Cardiac fibroblast (primary cell): ENCODE measurements at places on chromosomes 11 and 22.
A peak's percentile ranks its signal among the peaks of the same experiment; 100 is the strongest.

DNA sequence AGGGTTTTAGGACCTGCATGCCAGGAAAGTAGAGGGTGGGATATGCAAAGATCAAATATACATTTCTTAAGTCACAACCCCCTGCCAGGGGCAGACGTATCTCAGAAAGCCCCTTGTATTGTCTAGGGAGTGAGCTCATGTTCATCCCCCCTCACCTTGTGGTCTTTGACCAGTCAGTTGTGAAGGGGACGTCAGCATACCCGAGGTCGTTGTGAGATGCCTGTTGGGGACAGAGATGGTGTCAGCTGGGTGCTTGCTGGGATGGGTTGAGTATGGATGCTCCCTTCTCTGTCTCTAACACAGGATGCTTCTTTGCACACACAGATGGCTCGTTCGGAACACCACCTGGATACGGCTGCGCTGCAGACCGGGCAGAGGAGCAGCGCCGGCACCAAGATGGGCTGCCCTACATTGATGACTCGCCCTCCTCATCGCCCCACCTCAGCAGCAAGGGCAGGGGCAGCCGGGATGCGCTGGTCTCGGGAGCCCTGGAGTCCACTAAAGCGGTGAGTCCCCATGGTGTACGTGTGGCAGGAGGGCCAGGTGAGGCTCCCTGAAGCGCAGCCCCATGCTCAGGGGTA, 73.3 kb downstream of the BCR start:
- DNase-seq = no peak

- no peak for DNase-seq
Observed at GRCh38 chr11:2143799-2144543, 4.8 kb upstream of the IGF2 start.

GRCh38 chr11:104329078-104329665, 165.2 kb upstream of the PDGFD start:
- no peak for DNase-seq

DNA sequence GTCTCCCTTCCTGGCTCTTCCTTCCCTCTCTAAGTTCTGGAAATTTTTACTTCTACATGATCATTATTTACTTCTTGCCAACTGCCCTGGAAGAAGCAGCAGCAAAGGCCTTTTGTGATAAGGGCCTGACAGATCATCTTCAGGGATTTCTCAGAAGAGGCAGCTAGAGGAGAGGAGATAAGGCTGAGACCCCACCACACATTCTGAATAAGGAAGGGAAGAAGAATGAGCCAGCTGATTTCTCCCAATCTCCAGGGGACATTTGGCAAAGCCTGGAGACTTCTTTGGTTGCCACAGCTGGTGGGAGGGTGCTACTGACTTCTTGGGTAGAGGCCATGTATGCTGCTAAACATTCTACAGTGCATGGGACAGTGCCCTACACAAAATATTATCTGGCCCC, 122.4 kb upstream of the OR9Q1 start:
- no peak for DNase-seq

DNA sequence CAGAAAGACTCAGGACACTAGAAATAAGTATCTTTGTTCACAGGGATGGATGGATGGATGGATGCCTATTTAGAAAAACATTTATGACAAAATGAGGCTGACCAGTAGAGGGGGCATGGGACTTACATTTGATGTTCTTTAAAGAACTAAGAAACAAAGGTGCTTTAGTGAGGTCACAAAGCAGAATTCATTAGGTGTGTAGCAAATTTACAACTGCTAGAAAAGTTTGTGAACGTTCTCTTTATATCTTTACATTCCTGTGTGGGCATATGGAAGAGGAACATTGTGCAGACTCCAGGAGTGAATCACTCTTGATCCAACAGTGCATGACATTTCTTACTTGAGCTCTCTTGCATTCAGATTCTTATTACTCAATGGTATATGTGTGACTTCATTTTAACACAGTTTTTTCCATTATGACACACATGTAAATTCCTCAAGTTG, 15.8 kb upstream of the SIK2 start:
- peak; percentile 75 for DNase-seq

GRCh38 chr11:12091956-12092558, 18.3 kb upstream of the MICAL2 start:
- no peak for DNase-seq

DNA sequence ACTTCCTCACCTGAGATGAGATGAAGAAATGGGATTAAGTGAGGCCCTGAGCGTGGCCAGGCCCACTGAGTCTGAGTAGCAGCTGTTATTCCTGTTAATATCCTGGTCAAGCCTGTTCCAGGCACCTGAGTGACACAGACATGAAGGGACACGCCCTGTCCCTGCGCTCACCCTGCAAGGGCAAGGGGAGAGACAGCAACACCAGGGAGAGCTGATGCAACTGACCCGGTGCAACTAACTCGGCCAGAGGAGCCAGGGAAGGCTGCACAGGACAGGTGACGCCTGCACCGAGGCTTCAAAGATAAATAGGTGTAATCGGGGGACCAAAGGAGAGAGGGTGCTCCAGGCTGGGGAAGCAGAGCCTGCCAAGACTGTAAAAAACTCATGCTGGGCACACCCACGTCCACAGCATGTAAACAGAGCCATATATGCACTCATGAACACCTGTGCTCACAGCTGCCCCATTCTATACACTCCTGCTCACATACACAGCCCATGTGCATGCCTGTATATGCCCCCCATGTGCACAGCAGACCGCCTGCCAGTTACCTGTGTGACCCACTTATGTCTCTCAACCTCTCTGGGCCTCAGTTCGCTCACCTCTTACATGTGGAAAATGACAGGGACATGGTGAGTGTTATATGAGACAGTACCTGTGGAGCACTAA, 22.8 kb upstream of the GCAT start:
- DNase-seq = no peak

DNA sequence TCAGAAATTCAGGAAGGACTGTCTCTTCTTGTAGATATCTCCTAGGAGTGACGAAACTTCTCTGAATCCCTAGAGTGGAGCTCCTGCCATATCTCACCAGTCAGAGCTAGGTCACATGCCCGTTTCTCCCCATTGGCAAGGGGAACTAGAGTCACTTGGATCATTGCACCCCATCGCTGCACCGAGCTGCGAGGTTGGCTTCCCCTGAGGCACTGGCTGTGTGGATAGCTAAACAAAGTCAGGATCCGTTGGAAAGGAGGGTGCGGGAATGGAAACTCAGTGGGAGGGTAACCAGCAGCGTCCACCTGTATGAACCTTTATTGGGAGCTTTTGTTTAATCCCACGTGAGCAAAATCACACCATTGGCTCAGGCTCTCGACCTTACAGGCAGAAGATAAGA, 283.8 kb downstream of the BRD1 start:
- no peak for DNase-seq

- no peak for DNase-seq
Observed at GRCh38 chr11:6413791-6414201, 5.1 kb downstream of the APBB1 start.

DNA sequence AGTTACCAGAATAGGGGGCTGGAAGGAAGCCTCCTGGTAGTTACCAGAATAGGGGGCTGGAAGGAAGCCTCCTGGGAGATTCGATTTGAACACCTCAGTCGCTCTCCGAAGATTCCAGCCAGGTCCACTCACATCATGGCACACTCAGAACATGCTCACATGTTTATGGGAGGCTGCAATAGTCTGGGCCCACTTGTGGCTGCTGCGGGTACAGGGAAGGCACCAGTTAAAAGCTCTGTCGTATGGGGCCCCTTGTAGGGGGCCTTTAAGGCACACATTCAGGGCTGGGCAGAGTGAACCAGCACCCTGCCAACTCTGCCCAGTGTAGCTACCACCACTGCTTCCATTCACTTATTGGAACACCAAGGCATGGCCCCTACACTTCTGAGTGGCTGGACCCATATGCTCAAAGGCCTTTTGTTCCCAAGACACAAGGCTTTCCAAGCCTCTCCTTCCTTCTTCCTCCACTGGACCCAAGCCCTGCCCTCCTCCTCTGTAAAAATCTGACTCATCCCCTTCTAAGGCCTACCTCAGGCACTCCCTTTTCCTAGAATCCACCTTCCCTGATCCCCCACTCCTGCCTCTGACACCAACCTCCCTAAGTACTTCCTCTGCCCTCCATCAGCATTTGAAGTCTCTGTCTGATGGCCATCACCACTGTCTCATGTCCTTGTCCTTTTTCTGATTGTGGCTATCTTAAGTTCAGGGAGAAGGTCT, 28.0 kb downstream of the USP35 start:
- DNase-seq = peak; percentile 25

DNA sequence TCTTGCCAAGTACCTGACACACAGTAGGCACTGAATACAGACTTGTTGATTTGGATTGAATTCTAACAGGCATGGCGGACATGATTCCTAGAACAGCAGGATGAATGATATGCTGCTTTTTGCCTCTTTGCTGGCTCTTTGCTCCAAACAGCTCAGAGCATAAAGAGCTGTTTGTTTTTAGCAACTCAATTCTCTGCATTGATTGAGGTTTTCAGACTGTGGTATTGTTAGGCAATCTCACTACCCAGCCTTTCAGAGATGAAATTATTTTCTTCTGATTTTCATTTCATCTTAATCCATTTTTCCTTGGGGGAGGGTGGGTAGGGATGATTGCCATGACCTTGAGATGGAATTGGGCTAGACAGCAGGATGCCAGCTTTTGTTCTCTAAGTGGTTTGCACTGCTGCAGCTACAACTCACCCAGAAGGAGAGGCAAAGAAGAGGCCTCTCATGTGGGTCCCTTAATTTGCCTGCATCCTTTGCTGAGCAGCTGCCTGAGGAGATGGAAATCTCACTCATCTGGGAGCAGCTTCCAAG, 20.5 kb downstream of the COA4 start:
- DNase-seq = no peak

- DNase-seq = no peak
Observed at GRCh38 chr11:19493446-19494213, 219.0 kb upstream of the NAV2 start.

DNA sequence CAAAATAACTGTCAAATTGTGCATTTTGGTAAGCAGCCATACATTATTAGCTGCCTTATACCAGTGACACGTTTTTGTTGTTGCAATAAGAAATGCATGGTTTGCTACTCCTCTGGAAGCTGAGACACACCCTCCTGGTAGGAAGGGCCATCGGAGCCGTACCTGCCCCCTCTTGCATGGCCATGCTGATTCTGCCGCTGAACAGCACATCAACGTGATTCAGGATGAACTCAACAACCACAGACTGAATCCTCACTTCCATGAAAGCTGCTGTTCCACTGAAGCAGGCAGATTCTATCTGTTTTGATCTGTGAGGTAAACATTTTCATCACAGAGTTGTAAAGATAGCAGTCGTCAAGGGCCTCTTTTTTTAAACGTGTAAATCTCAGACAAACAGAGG, 38.6 kb upstream of the TP53AIP1 start:
- DNase-seq = no peak

- DNase-seq = no peak
Observed at GRCh38 chr11:35223371-35223796, 84.4 kb downstream of the CD44 start.

- peak; percentile 45 for DNase-seq
Observed at GRCh38 chr22:46058091-46058420, 81.1 kb upstream of the WNT7B start.

- DNase-seq = no peak
Observed at GRCh38 chr22:18905540-18906409, at the start of gene DGCR6. TSS of gene DGCR6 (plus strand) at chr22:18906320. CDS start at chr22:18906375, 55 bp downstream.

DNA sequence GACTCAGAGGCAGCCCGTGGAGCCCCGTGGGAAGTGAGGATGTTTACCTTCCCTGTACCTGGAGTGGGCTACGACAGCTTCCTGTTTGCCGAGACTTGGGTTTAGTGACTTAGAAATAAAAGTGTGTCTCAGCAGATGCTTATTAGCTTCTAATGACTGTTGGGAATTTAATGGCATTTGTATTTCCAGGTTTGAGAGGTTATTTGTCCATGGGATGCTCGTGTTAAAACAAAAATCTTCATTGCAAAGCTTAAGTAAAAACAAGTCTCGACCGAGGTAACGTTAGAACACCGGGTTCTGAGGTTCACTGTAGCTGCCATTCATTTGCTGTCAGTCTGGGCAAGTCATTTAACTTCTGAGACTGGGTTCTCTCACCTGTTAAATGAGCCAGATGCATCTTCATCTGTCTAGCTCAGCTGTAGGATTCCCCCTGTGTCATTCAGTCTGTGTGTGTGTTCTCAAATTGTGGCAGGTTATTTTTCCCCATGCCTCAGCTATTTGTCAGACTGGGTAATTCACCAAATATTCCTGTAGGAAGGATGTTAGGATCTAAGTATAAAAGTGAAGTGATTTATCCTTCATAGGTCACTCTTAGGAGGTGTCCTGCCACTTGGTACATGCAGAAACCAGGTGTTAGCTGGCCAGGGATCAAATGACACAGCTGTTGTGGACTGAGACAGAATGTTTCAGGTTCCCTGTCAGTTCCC, 791 bp downstream of the EI24 start:
- DNase-seq = peak; percentile 23

DNA sequence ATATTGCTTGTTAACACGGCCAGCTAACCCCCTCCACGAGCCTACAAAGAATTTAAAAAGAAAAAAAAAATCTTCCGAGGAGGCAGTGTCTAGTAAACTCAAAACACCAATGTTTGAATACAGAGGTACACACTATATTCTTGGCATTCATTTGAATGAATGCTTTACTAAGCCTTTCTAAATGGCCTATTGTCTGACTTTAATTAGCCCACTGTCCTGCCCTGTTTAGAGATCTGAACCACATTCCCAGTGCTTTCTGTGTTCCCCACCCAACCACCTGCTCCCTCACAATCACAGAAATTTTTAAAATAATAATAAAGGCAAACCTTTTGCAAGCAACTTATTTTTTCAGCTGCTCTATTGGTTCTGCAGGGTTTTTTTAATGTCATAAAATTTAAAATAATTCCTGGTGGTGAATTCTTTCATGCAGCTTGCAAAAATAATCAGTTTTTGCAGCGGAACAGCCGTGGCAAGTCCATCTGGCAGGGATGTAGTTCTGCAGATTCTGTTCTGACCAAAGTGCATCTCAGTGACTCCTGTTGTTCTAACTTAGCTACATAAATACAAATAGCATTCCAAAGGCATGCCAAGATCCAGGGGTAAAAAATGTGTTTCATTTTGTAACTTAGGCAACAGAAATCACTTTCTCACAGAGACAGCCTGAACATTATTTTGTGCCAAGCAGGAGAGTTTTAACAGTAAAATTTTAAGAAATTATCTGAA, 23.8 kb downstream of the POU2AF2 start:
- peak; percentile 15 for DNase-seq

DNA sequence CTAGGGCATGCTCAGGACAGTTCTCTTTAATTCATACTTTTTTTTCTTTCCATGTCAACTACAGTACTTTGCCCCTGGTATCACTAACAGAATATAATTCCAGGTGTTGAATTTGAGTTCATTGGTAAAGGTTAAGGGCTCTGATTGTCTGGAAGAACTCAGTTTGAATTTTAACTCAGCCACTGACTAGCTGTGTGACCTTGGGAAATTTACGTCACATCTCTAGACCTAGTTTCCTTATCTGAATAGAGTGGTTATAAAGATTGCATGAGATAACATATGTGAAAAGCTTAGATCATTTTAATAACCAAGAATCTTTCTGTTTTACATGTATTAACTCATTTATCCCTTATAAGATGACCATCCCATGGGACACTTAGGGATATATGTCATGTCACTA, 15.8 kb upstream of the ZC3H12C start:
- no peak for DNase-seq

GRCh38 chr11:71477641-71478527, 24.9 kb downstream of the NADSYN1 start:
- DNase-seq = no peak

- DNase-seq = no peak
Observed at GRCh38 chr22:19687561-19688300, 26.6 kb upstream of the SEPTIN5 start.
